ENCODE measurements at places on chromosomes 7 and 10.

GRCh38 chr10:43174969-43175368 is 36.7 kb downstream of the CSGALNACT2 start:
- DNase-seq = no peak

DNA sequence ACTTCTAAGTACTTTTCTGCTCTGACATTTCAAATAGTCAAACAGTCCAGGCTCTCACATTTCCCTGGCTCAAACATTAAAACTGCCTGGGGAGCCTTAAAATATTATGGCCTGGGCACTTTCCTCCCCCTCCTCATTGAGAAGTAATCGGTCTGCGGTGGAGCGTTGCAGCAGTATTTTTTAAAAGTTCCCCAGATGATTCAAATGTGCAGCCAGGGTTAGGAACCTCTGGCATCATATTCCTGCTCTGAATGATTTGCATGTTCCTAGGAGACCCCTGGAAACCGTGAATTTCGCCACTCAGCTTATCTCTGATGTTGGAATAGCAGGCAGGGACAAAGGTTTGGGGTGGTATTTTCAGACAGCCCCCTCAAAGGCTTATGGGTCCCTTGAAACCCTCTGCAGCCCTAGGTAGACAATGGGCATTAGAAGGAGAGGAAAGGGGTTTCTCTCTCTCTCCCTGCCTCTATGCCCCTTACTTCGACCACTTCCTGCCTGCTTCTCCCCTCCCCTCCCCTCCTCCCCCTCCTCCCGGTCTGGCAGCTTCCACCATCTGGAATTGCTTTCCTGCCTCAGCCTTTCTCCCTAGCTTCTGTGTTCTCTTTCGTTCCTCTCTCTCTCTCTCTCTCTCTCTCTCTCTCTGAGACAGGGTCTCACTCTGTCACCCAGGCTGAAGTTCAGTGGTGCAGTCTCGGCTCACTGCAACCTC is 622.2 kb downstream of the GALNT17 start:
- DNase-seq = no peak

DNA sequence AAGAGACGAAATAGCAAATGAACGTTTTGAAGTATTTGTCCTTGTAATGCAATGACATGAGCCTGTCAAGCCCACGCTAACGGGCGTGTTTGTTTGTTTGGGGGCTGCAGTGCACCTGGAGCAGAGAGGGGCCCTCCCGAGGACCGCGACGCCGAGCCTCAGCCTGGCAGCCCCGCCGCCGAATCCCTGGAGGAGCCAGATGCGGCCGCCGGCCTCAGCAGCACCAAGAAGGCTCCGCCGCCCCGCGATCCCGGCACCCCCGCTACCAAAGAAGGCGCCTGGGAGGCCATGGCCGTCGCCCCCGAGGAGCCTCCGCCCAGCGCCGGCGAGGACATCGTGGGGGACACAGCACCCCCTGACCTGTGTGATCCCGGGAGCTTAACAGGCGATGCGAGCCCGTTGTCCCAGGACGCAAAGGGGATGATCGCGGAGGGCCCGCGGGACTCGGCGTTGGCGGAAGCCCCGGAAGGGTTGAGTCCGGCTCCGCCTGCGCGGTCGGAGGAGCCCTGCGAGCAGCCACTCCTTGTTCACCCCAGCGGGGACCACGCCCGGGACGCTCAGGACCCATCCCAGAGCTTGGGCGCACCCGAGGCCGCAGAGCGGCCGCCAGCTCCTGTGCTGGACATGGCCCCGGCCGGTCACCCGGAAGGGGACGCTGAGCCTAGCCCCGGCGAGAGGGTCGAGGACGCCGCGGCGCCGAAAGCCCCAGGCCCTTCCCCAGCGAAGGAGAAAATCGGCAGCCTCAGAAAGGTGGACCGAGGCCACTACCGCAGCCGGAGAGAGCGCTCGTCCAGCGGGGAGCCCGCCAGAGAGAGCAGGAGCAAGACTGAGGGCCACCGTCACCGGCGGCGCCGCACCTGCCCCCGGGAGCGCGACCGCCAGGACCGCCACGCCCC is 118.5 kb downstream of the CYTH3 start:
- no peak for DNase-seq

GRCh38 chr7:117875566-117875965 is 2.3 kb upstream of the CTTNBP2 start:
- no peak for DNase-seq

- DNase-seq = no peak
Observed at GRCh38 chr10:57507788-57508187, 759.9 kb downstream of the IPMK start.

DNA sequence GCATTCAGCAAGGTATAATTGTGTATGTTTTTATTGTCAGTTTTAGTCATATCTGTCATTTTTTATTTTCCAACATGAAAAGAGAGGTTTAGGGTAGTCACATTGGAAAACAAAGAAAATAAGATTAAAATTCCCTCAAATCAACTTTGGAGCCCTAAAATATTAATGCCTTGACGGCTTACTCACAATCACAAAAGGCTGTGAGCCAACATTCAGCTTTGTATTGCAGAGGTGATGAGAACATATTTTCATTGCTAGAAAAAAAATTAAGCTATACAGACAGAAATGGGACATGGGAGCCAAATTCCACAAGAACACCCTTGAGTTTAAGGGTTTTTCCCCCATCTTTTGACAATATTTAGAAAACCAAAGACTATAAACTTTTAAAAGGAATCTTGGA is 30.2 kb downstream of the CALD1 start:
- no peak for DNase-seq

GRCh38 chr10:132888898-132889490 is 53.4 kb downstream of the CFAP46 start:
- DNase-seq = no peak

- DNase-seq = peak; percentile 64
Observed at GRCh38 chr10:59382831-59383295, 20.5 kb upstream of the FAM13C start.

DNA sequence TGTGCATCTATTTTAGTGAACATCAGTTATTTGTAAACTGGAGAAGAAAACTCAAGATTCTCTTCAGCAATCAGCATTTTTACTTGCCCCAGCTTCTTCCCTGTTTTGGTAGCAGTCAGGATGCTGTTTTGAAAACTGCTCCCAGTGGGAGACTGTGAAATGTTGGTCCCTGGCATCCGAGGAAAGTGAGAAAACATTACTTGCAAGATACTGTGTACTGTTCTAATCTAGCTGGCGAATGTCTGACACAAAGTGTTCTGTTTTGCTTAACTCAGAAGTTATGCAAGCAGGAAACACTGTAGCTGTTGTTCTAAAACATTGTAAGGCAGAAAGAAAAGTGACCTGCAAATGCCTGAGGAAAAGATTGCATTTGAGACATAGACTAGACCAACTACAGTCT is 171.8 kb upstream of the POM121L12 start:
- no peak for DNase-seq

DNA sequence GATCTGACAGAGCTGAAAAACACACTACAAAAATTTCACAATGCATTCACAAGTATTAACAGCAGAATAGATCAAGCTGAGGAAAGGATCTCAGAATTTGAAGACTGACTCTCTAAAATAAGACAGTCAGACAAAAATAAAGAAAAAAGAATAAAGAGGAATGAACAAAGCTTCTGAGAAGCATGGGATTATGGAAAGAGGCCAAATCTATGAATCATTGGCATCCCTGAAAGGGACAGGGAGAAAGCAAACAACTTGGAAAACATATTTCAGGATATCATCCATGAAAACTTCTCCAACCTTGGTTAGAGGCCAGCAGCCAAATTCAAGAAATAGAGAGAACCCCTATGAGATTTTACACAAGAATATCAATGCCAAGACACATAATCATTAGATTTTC is 804.8 kb upstream of the IGFBP3 start:
- no peak for DNase-seq

- DNase-seq = no peak
Observed at GRCh38 chr10:100636848-100637553, 101.3 kb downstream of the HIF1AN start.

DNA sequence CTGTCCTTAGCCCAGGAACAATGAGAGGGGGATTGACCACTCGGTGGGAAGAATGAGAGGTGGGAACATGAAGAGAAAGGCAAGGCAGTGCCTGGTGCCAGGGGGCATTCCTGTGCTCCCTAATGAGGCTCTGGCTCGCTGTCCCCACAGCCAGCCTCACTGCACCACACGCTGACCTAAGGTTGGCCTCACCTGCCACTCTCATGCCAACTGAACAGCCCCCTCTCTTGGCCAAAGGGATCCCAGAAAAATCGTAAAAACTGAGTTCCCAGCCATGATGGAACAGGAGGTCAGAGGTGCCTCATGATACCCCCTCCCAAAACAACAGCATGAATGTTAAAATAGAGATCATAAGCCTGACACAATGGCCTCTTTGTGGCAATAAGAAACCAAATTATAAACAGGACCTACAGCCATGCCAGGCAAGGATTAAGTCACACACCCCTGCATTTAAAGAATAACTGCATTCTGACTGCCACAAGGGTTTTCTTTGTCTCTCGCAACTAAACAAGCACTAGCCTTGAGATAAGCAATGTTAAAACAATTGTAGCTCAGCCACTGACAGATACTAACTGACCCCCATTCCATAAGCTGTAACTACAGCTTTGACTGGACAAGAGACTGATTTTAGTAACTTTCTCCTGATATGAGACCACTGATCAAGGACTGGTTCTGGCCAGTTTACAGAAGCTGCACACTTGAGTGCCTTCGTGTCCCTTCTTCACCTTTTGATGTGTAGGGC is 149.2 kb downstream of the SH2D4B start:
- DNase-seq = no peak

- peak; percentile 44 for DNase-seq
Observed at GRCh38 chr7:68613405-68613804, 984.9 kb upstream of the AUTS2 start.

- no peak for DNase-seq
Observed at GRCh38 chr7:69837387-69838068, 239.3 kb downstream of the AUTS2 start.

GRCh38 chr7:3961857-3962503 is 660.9 kb downstream of the SDK1 start:
- no peak for DNase-seq

GRCh38 chr7:36286688-36287087 is 103.0 kb upstream of the ANLN start:
- DNase-seq = no peak

GRCh38 chr7:159064121-159064815 is 80.4 kb downstream of the VIPR2 start:
- DNase-seq = no peak

- no peak for DNase-seq
Observed at GRCh38 chr7:151046603-151047573, 1.4 kb upstream of the ASIC3 start.

- DNase-seq = no peak
Observed at GRCh38 chr7:2283074-2283473, 31.2 kb downstream of the SNX8 start.

DNA sequence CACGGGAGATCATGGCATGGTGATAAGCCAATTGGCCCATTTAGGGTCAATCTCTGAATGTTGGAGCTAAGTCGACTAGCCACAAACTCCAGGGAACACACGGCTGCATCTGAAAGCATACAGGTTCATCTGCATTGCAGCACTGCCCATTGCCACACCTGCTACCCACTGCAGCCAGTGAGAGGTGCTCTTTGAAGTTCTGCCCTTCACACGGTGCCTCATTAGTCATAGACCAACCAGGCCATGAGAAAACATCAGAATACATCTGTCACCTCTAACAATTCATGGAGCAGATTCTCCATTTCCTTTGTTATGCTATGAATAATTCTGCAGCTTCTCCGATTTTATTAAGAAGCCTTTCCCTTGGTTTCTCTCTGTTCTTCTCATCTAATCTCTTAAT is 65.7 kb upstream of the FAM204A start:
- DNase-seq = no peak

- DNase-seq = peak; percentile 16
Observed at GRCh38 chr7:132709971-132710567, 133.8 kb upstream of the PLXNA4 start.

- DNase-seq = peak; percentile 33
Observed at GRCh38 chr10:124267231-124267885, 151.4 kb downstream of the OAT start.

DNA sequence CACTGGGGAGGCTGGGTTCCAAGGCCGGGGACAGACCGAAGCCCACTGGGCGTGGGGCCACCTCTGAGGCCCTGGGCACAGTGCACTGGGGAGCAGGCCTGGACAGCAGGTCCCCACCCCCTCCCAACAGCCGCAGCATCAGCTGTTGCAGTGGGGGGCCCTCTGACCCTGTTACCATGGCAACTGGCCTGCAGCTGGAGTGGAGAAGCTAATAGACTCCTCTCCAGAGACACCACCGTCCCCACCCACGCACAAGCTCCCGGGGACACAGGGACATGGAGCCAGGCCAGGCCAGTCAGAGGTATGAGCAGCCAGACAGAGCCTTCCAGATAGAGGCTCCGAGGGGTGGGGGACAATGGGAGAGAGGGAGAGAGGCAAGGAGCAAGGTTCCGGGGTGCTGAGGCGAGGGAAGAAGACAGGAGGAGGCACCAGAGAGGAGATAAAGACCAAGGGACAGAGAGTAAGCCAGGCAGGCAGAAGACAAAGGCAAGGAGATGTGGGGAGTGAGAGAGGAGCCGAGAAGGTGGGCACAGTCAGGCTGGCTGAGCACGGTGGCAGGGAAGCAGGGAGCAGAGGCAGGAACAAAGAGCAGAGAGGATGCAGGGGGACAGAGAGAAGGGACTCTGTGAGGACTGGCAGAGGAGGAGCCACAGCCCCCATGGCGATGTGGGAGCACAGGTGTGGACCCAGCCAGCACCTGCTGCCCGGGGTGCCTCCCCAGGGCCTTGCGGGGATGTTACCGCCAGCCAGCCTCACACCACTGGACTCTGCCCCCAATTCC is 6.7 kb downstream of the KCNH2 start:
- peak; percentile 44 for DNase-seq

GRCh38 chr10:35019041-35020024 is 70.8 kb downstream of the CUL2 start:
- no peak for DNase-seq

DNA sequence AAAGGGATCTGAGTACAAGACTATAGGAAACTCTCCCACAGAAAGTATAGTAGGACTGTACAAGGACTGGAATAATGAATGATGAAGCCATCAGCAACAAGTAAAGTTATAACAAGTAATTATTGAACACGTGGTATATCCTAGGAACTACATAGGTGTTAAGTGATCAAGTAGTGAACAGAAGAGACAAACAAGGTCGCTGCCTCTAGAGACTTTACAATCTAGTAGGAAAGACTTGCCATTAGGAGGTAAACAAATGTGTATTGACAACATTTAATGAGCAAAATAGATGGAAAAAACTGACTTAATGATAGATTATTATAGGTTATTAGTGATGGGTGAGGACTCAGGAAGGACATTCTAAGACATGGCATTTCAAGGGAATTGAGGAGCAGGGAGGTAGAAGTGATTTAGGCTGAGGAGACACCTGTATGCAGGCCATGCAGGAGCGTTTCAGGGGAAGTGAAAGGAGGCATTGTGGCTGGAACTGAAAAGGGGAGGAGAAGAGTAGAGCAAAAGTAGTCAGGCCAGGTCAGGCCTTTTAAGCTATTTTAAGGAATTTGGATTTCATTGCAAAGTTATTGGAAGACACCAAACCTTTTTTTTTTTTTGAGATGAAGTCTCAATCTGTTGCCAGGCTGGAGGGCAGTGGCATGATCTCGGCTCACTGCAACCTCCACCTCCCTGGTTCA is 8.5 kb upstream of the GLCCI1 start:
- no peak for DNase-seq

DNA sequence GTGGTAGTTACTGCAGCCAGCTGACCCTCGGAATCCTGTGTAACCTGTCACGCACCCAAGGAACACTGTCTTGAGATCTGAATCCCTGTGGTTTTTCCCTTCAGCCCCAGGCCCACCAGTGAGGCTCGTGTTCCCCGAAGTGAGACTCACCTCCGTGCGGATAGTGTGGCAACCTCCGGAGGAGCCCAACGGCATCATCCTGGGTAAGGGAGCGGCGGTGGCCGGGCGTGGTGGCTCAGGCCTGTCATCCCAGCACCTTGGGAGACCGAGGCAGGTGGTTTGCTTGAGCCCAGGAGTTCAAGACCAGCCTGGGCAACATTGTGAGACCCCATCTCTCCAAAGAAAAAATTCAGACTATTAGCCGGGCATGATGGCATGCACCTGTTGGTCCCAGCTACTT is 549.9 kb upstream of the FOXK1 start:
- DNase-seq = no peak

Data from left lung (tissue), 14 donors.